ENCODE measurements at places on chromosomes 6 and 20.
A peak's percentile ranks its signal among the peaks of the same experiment; 100 is the strongest.

GRCh38 chr20:57435498-57436222 is 44.5 kb downstream of the RBM38 start:
- peak; percentile 26 for DNase-seq

GRCh38 chr20:6121504-6121903 is 1.3 kb downstream of the FERMT1 start:
- no peak for DNase-seq

DNA sequence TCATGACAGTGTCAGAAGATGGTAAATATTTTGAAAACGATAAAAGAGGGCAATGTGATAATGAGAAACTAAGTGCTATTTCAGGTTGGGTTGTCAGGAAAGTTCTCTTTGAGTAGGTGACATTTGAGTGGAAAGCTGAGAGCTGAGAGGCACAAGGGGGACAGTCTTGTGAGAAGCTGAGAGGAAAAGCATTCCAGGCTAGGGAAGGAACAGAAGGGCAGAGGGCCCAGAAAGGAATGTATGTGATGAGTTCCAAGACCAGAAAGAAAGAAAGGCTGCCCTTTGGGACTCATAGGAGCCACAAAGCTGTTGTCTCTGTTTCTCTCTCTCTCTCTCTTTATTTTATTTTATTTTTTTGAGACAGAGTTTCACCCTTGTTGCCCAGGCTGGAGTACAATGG is 7.6 kb upstream of the RNF182 start:
- DNase-seq = no peak

GRCh38 chr20:59386809-59387208 is 86.4 kb downstream of the EDN3 start:
- DNase-seq = no peak

- DNase-seq = no peak
These were observed 5.5 kb downstream of the SIGLEC1 start for GRCh38 chr20:3706774-3707507.
